Left ventricle myocardium inferior (tissue), 1 donor: ENCODE measurements at places on chromosomes 1 and 21. TPM values are rescaled to one million over a fixed set of nuclear protein-coding genes. Genes with fewer than 3 reads are reported as not detected.

The TMEM240 gene
- 7.2 TPM for total RNA-seq

DNA sequence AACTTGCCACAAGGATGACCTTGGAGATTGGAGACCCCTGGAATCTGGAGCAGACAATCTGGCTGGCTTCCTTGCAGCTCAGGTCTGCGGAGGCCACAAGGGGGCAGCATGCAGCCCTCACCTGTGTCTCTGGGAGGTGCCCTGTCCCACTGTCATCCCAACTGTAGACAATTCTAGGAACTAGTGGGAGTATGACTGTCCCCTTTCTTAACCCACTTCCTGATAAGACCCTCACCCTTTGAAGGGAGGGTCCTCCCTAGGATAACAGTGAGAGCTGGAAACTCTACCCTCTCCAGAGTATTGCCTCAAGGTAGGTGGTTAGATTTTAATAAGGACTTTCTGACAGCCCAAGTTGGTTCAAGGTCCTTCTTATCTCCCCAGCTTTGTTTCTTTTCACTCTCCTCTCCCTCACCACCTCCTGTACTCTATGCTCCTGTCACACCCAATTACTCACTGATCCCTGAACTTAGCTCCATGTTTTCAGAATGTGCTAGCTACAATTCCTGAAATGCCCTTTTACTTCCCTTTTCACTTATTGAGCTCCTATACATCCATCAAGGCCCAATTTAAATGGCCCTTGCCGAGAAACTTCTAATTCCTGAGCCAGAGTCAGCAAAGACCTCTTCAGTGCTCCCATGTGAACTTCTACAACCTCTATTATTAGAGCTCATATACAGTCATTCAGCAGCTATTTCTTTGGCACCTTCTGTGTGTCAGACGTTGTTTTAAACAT is 9.2 kb upstream of the KCNQ4 start:
- H3K4me3 ChIP-seq, result no peak overlapping the region
- peaks cover 18% of the 10 kb centered on the region for H3K4me1 ChIP-seq
- no peaks in the 10 kb centered on the region for H3K27me3 ChIP-seq

DNA sequence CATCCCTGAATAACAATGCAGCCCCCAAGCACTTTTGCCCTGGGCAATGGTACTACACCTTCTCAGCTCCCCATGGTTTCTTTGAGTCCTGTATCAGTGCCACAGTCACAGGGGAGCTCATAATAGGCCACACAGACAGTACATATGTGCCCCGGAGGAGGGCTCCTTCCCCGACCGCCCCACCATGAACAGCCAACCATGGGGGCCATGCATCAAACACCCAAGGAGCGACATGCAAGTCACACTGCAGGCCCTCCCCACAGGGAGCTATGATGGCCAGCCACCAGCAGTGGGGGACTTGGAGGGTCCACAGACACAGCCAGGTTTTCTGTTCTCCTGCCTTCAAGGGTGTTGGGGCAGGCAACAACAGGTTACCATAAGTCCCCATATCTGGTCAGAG is 13.1 kb upstream of the CLCA2 start:
- H3K4me1 ChIP-seq, result no peaks in the 10 kb centered on the region
- H3K27ac ChIP-seq, result no peak overlapping the region
- DNase-seq, result no peak
- no peaks in the 10 kb centered on the region for H3K36me3 ChIP-seq
- no peaks in the 10 kb centered on the region for H3K27me3 ChIP-seq

DNA sequence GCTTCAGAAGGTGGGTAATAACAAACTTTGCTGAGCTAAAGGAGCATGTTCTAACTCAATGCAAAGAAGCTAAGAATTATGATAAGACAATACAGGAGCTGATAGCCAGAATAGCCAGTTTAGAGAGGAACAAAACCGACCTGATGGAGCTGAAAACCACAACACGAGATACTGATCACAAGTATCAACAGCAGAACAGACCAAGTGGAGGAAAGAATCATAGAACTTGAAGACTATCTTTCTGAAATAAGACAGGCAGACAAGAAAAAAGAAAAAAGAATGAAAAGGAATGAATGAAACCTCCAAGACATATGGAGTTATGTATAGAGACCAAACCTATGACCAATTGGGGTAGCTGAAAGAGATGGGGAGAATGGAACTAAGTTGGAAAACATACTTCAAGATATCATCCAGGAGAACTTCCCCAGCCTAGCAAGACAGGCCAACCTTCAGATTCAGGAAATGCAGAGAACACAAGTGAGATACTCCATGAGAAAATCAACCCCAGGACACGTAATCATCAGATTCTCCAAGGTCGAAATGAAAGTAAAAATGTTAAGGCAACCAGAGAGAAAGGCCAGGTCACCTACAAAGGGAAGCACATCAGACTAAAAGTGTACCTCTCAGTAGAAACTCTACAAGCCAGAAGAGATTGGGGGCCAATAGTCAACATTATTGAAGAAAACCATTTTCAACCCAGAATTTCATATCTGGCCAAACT is 20.5 kb downstream of the CD84 start:
- H3K36me3 ChIP-seq, result no peaks in the 10 kb centered on the region
- H3K4me3 ChIP-seq, result no peak overlapping the region
- DNase-seq, result no peak
- H3K27ac ChIP-seq, result no peak overlapping the region

The NUDT4B gene
- total RNA-seq, result not detected

DNA sequence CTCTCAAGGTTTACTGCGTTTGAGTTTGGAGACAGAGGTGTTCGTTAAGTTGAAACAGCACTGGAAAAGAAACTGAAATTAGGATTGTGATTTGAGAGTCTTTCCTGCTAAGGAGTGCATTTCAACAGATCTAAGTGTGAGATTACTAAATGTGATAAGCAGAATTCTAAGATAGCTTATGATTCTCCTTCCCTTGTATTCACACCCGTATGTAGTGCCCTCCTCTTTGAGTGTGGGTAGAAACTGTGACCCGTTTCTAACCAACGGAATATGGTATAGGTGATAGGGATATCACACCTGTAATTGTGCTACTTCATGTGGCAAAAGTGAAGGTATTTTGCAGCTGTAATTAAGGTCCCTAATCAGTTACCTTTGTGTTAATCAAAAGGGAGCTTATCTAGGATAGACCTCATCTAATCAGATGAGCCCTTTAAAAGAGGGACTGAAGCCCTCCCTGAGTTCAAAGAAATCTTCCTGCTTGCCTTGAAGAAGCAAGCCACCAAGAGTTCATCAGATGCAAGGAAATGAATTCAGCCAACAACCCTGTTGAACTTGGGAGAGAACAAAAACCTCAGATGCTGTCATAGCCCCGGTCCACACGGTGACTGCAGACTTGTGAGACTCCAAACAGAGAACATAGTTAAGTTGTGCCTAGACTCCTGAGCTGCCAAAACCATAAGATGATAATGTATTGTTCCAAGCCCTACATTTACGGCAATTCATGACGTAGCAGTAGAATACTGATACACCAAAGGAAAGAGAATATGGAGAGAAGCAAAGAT is 12.6 kb upstream of the IL12RB2 start:
- H3K36me3 ChIP-seq, result no peaks in the 10 kb centered on the region
- DNase-seq, result no peak
- no peaks in the 10 kb centered on the region for H3K4me1 ChIP-seq

DNA sequence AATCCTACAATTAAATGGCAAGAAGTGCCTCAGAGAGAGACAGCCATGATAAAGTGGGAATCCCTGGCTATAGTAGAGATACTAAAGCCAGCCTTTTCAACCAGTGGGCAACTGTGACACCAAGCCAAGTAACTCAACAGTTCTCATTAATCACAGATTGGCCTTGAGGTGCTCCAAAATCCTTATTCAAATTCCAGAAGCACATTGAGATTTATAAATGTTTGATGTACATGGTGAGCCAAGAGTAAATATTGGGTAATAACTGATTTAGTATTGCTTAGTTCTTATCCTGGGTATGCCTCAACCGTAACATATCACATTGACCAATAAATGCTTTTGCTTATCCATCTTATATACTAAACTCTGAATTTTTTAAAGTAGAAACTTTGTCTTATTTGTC is 17.1 kb downstream of the HAO2 start:
- H3K27me3 ChIP-seq, result peaks cover 5% of the 10 kb centered on the region
- no peak overlapping the region for H3K4me3 ChIP-seq
- H3K36me3 ChIP-seq, result no peaks in the 10 kb centered on the region
- no peak for DNase-seq
- H3K27ac ChIP-seq, result no peak overlapping the region

The RHD gene
- total RNA-seq, result not detected

DNA sequence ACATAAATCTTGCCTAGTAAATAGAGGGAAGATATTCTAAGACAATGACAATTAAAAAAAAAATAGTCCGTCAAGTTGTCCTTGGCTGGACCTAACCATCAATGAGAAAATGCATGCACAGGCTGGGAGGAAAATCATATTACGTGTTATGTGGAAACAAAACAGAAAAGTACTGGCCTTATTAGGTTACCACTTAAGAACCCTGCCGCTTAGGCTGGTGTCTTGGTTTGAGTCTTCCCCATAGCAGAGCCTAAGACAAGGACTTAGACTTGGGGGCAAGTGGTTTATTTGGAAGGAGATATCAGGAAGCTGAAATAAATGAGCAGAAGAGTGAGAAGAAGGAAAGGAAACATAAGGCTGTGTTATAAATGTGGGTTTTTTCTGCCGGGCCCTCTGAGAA is 186.4 kb downstream of the MRPL39 start:
- peaks cover 3% of the 10 kb centered on the region for H3K27me3 ChIP-seq
- H3K4me3 ChIP-seq, result no peak overlapping the region
- no peak for DNase-seq
- no peaks in the 10 kb centered on the region for H3K36me3 ChIP-seq
- no peaks in the 10 kb centered on the region for H3K4me1 ChIP-seq
- no peak overlapping the region for H3K27ac ChIP-seq

GRCh38 chr1:230891413-230891812 is 23.1 kb upstream of the C1orf198 start:
- H3K4me3 ChIP-seq, result no peak overlapping the region
- no peak for DNase-seq
- no peak overlapping the region for H3K27ac ChIP-seq
- no peaks in the 10 kb centered on the region for H3K36me3 ChIP-seq

GRCh38 chr1:179545321-179545720 is 30.4 kb downstream of the NPHS2 start:
- no peak overlapping the region for H3K27ac ChIP-seq
- H3K27me3 ChIP-seq, result peaks cover 22% of the 10 kb centered on the region
- no peaks in the 10 kb centered on the region for H3K36me3 ChIP-seq
- no peak for DNase-seq
- H3K4me1 ChIP-seq, result no peaks in the 10 kb centered on the region

GRCh38 chr1:95850763-95851162 is 616.8 kb downstream of the RWDD3 start:
- H3K27ac ChIP-seq, result no peak overlapping the region
- H3K4me1 ChIP-seq, result no peaks in the 10 kb centered on the region
- H3K4me3 ChIP-seq, result no peak overlapping the region
- no peaks in the 10 kb centered on the region for H3K27me3 ChIP-seq
- no peaks in the 10 kb centered on the region for H3K36me3 ChIP-seq
